ENCODE measurements at places on chromosomes 16 and 17. TPM values are rescaled to one million over a fixed set of nuclear protein-coding genes. Genes with fewer than 3 reads are reported as not detected.
A peak's percentile ranks its signal among the peaks of the same experiment; 100 is the strongest.

- no peak for DNase-seq
Measured at GRCh38 chr16:17949141-17949981, 387.2 kb downstream of the NPIPA8 start.

- no peak for DNase-seq
Measured at GRCh38 chr17:21842332-21843317, 150.3 kb downstream of the KCNJ18 start.

SEPTIN1 gene
- total RNA-seq = not detected

DNA sequence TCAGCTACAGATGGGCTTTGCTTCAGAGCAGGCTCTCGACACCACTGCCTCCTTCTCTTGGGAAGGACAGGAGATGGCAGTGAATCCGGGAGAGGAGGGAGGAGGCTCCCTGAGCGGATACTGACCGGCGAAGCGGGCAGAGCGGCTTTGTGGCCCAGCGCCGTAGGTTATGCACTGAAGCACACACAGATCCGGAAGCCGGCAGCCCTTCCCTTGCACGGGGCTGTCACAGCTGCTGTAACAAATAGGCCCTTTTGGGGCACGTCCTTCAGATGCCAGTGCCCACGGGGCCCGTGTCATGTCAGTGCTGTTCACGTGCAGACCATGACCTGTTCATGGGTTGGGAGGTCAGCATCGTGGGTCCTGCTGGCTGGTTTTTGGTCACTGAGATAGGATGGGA lies 144.7 kb upstream of the CHMP6 start:
- DNase-seq = no peak

- DNase-seq = peak; percentile 77
Measured at GRCh38 chr17:16463358-16464302, 28.4 kb downstream of the LRRC75A start.

DDX28 gene
- total RNA-seq = 19.5 TPM
